ENCODE measurements at places on chromosomes 1 and 21. TPM values are rescaled to one million over a fixed set of nuclear protein-coding genes. Genes with fewer than 3 reads are reported as not detected.
A peak's percentile ranks its signal among the peaks of the same experiment; 100 is the strongest.

GRCh38 chr1:163706915-163707314 is 385.2 kb downstream of the NUF2 start:
- peak; percentile 57 for DNase-seq

DNA sequence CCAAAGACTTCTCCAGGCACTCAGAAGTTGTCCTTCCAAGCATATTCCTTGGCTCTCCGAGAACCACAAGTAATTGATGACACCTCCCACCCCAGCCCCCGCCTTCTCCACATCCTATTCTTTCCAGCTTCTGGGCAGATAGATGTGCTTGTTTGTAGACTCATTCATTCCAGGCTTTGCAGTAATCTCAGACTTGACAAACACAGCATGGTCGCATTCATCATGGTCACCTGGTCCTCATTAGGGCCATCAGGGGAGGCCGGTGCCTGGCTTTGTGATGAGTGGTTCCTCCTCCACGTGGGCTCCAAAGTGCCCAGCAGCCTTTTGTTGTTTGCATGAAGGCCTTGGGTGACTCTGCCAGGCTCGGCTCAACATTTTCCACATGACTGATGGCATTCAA is 28.5 kb upstream of the KCNE2 start:
- DNase-seq: no peak

The OR2M3 gene
- total RNA-seq: not detected

The ELF3 gene
- total RNA-seq: 0.58 TPM

GRCh38 chr1:93552741-93553455 is 105.0 kb downstream of the FNBP1L start:
- DNase-seq: no peak

DNA sequence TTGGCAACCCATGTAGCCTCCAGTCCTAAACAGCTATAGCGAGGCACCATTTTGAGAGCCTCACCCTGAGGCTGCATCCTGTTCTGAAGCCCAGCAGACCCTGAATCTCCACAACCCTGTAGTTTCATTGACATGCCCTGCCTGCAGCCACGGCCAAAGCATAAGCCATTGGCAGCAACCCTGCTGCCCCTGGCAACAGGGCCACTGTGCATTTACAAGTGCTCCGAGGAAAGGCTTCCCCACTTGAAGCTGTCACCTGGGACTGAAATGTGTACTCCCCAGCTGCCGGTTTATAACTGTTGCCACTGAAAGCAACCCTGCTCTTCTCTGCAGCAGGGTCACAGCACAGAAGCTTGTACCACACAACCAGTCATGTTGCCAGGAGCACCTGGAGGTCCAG is 124.2 kb upstream of the OLFM3 start:
- no peak for DNase-seq

DNA sequence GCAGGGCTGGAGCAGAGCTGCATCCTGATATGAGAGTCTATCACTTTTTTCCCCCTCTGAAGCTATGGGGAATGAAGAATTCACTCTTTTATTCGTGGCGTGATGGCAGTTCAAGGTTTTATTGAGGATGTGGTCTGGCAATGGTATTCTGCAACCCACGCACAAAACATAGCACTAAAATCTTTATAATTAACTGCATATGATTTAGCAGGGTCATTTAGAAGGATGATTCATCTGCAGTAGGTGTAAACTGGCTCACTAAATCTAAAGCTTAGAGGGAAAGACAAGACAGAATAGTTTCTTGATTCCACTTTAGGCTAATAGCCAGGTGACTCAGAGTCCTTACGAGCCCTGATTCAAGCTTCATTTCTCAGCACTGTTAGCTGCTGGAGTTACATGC is 25.0 kb upstream of the CHRM3 start:
- DNase-seq: no peak

DNA sequence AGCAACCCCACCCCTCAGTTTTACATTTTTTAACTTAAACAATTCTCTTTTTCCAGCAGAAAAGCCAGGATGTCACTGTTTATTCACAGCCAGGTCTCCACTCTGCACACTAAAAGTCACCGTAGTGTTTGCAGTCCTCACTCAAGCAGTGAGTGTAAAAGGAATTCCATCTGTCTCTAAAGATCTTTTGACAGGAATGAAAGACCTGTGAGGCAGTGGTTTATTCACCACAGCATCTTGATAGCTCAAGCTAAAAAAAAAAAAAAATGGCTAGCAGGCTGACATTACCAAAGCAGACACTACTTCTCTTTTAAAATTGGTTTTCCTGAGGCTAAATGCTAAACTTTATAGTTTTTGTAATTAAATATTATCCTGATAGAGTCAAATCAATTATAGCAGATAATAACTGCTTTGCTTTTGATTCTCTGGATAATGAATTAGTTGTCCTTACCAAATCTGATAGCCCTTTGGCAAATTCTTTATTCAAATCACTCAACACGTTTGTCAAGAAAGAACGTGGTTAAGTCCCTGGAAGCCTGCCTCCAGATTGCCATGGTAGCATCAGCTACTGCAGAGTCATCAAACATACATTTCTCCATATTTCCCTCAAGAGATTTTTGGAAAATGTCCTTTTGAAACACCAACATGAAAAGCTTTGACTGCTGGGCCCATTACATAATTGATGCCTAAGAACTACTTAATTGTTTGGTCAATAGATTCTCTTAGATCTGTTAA is 22.2 kb upstream of the SLC5A9 start:
- DNase-seq: no peak

- no peak for DNase-seq
Observed at GRCh38 chr1:84382127-84382526, 16.2 kb upstream of the DNASE2B start.

- no peak for DNase-seq
Observed at GRCh38 chr21:43597052-43597451, 62.2 kb downstream of the HSF2BP start.

The AMPD1 gene
- total RNA-seq: not detected

DNA sequence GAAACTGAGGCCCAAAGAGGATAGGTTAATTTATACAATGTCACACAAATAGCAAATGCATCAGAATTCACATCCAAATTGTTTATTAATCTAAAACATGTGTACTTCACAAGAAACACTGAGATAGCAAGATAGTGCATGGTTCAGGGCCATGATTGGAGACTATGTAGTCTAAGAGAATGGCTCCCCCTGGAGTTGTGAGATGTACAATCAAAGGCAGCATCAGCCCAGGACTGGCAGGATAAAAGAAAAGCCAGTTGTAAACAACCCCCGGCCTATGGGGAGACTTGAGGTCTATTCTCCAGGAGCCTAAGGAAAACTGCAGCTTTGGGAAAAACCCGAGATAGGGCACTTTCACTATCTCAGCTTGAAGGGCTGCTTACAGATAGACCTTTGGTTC is 511.0 kb downstream of the OMA1 start:
- no peak for DNase-seq

The ZNF683 gene
- not detected for total RNA-seq

DNA sequence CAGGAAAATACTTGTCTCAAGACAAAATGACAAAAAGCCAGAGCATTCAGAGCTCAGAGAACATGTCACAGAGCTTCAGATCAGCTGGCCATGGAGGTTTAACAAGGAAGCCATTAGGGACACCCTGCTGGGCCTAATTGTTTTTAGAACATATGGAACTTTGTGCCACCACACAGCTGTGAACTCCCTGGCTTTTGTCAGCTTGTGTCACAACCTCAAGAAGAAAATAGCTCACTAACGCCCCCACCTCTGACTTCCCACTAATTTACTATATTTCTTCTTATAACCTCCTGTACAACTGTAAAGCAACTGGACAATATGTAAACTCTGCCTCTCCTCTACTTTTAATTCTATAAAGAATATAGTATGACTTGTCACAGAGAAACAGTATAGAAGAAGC is 21.0 kb upstream of the TDRD10 start:
- no peak for DNase-seq

DNA sequence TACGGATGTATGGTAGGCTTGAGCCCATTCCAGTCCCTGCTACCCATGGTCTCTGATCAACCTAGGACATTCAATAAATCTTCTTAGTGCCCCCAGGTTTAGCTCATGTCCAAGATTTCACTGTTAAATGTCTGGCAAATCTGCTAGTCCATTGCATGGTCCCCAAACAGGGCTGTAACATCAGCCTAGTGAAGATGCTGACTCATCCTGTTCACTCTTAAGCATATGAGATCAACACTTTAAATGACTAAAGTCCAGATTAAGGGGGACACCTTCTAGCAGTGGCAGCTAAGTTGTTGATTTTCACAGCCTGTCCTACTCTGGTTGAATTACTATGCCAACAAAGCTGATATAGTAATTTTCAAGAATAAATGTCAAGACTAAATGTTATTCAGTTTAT is 46.5 kb upstream of the NUF2 start:
- DNase-seq: no peak

DNA sequence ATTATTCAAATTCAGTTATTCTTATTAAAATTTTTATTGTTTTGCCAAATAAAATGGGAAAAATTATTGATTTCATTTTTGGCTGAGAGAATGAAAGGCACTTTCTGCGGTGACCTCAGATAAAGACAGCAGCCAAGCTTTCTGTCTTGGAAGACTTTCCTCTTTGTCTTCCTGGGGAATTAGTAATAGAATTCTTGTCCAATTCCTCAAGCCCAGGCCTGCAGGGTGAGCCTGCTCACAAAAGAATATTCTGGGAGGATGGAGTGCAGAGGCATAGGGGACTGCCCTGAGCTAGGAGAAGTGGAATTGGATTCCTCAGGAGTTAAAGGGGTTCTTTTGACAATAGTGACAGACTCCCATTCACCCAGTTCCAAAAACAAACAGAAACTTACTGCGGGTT is 614.5 kb upstream of the ADGRL2 start:
- no peak for DNase-seq

DNA sequence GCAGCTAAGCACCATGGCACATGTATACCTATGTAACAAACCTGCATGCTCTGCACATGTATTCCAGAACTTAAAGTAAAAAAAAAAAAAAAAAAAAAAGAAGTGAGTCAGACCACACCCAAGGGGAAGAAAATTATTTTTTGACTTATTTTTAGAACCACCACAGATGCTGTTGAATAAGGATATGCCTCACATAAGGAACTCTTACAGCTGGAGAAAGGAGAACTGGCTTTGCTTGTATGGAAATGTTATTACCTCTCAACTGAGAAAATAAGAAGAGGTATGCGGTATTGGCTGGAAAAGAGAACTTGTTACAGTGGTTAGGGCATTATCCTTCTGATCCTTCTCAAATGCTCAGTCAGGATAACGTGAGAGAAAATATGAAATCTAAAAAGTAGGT is 27.5 kb upstream of the FCER1A start:
- DNase-seq: no peak

DNA sequence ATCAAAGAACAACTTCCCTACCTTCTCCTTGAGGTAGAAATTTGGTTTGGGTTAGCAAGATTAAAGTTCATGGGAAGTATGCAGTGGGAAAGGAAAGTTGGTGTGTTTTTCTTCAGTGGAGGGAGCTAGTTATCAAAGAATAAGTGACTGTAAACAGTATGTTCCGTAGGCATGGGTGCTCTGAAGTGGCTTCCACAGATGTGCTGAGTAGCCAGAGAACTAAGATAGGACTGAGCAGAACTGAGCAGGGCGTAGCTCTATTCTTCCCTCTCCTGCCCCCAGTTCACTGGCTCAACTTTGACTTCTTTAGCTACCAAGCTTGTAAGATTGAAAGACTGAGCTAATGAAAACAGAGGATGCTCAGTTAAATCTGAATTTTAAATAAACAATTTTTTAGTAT is 3.4 kb downstream of the ADCY10 start:
- DNase-seq: no peak

GRCh38 chr1:14362331-14362730 is 236.2 kb upstream of the KAZN start:
- no peak for DNase-seq

GRCh38 chr1:2535455-2535854 is 5.4 kb upstream of the HES5 start:
- DNase-seq: no peak

The CD84 gene
- not detected for total RNA-seq

DNA sequence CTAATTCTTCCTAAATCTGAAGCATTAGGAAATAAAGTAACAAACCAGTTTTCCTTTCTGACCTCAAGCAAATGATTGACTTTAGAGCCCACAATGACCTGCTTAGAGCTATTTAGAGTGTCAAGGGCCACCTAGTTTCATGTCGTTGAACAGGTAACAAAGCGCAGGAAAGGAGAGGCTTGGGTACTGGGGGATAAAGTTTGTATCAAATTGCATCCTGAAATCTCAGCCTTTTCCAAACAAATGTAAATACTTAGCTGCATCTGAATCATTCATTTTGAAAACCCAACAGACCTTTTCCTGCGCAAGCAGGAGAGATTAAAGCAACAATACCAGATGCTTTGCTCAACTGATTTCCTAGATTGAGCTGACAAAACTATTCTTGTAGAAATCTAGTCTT is 121.2 kb downstream of the NRIP1 start:
- DNase-seq: no peak

GRCh38 chr1:214008791-214009422 is 21.1 kb downstream of the PROX1 start:
- no peak for DNase-seq

- no peak for DNase-seq
Observed at GRCh38 chr1:172352435-172352834, 68.0 kb upstream of the C1orf105 start.

GRCh38 chr21:30426731-30427130 is 1.0 kb upstream of the KRTAP13-3 start:
- no peak for DNase-seq
